ENCODE measurements at places on chromosomes 6 and 20.

DNA sequence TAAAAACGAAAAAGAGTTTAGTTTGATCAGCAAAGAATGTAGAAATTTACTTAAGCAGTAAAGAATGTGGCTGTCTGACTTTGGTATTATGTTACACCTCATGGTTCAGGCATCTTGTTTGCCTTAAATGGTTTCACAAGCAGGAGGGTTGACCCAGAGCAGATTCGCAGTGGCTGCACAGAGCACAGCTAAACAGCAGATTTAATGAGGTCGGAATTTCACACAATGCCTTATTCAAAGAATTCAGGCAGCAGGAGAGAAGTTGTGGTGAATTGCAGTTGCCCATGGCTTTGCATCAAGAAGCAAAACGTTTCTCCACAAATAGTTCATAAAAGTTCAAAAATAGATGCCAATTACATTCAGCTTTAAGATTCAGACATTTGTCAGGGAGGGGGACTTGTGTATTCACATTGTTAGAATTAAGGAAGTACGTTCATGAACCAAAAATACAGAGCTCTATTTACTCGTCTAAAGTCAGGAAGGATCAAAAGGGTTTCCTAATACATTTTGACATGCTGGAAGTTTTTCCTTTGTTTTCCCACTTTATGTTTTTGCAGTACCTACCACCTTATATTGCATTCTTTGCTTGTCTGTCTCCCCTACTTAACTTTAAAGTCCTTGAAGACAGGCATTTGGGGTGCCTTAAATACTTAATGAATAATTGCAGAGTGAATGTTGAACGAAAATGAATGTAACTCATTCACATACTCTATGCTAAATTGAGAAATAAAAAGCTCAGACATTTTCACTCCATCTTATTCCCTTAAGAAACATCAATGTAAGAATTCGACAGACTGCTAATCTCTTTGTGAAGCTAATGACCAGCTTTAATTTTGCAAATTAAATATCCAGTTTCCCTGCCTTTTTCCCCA lies 1163.6 kb upstream of the CITED2 start:
- DNase-seq: peak; percentile 95

- peak; percentile 60 for DNase-seq
Observed at GRCh38 chr6:39430871-39431523, 108.5 kb upstream of the KCNK16 start.

- DNase-seq: no peak
Observed at GRCh38 chr6:154268486-154268885, 88.1 kb downstream of the IPCEF1 start.

DNA sequence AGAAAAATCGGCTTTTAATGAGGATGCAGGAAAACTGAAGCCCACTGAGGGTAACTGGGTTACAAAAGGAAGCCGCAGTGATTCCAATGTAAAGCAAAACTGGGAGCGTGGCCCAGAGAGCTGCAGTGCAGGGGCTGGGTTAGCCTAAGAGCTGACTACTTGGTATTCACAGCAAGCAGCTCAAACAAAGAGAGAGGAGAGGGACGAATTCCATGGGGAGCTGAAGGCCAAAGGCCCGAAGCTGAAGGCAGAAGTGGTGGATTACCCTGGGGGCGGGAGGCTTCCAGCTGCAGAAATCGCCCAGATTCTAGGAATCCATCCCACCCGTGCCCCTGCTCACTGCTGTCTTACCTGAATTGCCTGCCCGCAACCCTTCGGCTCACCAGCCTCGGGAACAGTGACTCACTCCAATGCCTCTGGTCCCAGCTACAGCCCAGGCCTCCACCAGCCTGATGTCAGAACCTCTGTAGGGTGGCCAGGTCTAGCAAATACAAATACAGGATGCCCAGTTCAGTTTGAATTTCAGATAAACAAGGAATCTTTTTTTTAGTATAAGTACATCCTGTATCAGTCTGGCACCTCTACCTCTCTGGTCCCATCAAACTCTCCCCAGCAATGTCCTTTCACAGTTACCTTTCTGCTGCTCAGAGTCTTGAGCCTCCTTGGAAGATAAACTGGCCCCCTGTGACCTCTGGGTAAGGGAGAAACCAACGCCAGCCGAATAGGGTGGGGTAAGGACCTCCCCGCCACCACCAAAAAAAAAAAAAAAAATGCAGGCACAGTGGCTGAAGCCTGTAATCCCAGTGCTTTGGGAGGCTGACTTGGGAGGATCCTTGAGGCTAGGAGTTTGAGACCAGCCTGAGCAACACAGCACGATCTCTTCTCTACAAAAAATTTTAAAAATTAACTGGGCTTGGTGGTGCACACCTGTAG lies 14.6 kb upstream of the ZMYND8 start:
- no peak for DNase-seq

- DNase-seq: no peak
Observed at GRCh38 chr6:170011204-170012036, 260.0 kb downstream of the ERMARD start.
